ENCODE measurements at places on chromosomes 12 and 14. TPM values are rescaled to one million over a fixed set of nuclear protein-coding genes. Genes with fewer than 3 reads are reported as not detected.

GYS2 gene
- polyA plus RNA-seq = not detected

ACTR10 gene
- 81.7 TPM for polyA plus RNA-seq

TMCC3 gene
- 12.4 TPM for polyA plus RNA-seq

CMTM5 gene
- polyA plus RNA-seq = 0.27 TPM

Data from immature natural killer cell (primary cell).